ENCODE measurements at places on chromosomes 1 and 21. TPM values are rescaled to one million over a fixed set of nuclear protein-coding genes. Genes with fewer than 3 reads are reported as not detected.

DNA sequence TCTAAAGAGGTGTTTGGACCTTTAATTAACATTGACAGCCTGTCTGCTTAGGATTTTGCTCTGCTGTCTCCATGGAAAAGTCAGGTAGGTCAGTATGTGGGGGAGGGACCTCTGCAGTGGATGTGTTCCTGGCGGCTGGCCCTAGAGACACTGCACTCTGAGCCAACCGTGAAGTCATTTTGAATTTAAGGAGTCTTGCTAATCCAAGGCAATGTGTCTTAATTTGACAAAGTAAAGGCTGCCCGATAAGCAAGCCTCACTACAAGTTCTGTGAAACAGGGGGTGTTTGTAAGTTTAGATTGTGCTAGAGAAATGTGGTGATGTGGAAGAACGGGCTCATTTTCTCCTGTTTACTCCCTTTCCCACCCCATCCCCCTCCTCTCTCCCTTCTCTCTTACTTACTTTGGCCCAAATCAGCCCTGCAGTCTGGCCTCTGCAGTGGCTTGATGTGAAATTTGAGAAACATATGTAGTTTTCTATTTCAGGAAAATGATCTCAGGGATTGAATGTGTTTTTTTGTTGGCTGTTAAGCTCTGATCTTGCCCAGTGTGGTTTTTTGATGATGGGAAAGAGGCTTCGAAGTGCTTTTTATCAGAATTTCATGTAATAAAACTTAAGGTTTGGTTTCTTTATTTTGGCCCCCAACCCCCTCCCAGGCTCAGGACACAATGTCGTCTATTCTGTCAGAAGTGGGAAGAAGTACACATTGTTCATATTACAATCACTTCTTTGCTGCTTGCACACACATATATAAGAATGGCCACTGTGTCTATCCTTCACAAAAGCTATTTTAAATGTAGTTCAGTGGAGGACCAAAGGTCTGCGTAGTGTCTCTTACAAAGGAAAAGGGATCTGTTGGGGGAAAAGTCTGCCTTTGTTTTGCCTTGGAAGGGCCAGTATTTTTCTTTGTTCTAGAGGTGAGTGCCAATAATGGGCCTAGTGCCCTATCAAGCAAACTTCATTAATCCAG is 96.6 kb downstream of the FGGY start:
- DNase-seq, result peak; percentile 20

DNA sequence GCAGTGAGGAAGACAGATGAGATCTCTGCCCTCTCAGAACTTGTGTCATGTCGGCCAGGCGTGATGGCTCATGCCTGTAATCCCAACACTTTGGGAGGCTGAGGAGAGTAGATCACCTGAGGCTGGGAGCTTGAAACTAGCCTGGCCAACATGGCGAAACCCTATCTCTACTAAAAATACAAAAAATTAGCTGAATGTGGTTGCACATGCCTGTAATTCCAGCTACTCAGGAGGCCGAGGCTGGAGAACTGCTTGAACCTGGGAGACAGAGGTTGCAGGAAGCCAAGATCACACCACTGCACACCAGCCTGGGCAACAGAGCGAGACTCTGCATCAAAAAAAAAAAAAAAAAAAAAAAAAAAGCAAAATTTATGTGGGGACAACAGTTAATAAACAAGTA is 40.9 kb upstream of the RALGPS2 start:
- DNase-seq, result no peak

DNA sequence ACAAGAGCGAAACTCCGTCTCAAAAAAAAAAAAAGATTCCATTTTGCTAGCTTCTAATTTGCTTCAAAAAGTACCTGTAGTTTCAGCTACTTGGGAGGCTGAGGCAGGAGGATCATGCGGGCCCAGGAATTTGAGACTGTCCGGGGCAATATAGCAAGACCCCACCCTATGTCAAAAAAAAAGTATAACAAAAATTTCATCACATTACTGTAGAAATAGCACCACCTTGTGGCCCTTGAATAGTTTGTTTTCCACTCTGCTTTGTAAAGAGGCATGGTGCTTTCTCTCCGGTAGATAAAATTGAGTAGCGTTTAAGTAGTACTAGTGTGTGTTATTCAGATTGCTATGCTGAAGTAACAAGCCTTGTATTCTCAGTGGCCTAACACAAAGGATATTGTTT is 18.2 kb upstream of the MSTO1 start:
- DNase-seq, result no peak

DNA sequence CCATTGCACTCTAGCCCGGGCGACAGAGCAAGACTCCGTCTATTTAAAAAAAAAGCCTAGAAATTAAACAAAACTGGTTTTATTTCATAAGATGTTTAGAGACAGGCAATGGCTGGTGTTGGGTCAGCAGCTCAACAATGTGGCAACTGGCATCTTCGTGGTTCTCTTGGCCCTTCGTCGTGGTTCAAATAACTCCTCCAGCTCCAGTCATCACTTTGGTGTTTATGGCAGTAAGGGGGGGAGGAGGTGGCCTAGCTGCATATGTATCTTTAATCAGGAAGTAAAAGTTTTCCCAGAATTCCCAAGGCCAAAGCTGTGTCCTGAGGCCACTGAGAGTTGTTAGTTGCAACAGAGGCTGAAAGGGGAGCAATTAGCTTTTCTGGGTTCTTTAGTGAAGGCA is 13.0 kb upstream of the LTN1 start:
- DNase-seq, result no peak

DNA sequence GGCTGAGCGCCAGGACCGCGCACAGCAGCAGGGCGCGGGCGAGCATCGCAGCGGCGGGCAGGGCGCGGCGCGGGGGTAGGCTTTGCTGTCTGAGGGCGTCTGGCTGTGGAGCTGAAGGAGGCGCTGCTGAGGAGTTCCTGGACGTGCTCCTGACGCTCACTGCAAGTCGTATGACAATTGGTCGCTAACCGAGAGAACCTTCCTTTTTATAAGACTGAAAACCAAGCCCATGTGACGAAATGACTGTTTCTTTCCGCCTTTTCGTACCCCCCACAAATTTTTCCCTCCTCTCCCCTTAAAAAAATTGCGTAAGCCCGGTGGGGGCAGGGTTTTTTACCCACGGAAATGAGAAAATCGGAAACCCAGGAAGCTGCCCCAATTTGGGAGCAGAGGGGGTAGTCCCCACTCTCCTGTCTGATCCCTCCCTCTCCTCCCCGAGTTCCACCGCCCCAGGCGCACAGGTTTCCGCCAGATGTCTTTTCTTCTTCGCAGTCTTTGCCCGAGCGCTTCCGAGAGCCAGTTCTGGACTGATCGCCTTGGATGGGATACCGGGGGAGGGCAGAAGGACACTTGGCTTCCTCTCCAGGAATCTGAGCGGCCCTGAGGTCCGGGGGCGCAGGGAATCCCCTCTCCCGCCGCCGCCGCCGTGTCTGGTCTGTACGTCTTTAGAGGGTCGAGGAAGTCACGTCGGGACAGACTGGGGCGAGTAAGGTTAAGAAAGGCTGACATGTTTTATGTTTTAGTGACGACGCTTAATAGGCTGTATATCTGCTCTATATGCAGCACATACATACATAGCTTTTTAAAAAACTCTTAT is at the start of gene PTGS2:
Gene PTGS2 (minus strand): TSS at position 179 of the 817 bp plus-strand sequence. CDS start 133 bp downstream, at position 46.
- DNase-seq, result peak; percentile 78

GRCh38 chr1:228985661-228986060 is 250.4 kb downstream of the RHOU start:
- no peak for DNase-seq

- no peak for DNase-seq
Observed at GRCh38 chr1:236979149-236979900, 24.9 kb downstream of the MT1HL1 start.

GRCh38 chr1:99702221-99702620 is 56.3 kb downstream of the PALMD start:
- no peak for DNase-seq

DNA sequence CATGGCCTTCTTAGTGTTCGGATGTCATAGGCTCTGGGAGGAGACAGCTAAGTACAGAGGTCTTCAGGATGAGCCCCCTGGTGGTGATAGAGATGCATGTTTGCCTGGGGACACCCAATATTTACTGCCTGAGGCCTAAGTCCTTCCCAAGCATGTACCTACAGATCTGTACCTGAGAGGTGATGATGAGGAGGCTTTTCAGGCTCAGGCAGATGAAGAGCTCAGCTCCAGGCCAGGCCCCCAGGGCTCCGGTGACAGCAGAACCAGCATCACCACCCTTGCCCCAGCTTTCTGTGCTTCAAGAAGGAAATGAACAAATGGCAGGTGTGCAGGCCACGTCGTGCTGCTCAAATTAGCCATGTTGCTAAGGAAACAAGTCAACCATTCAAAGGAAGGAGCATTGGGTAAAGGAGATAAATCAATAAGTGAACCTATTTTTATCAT is 21.1 kb downstream of the CACNA1E start:
- DNase-seq, result no peak

GRCh38 chr1:81803431-81804110 is 2.8 kb downstream of the ADGRL2 start:
- DNase-seq, result no peak

GRCh38 chr1:57916041-57916440 is 492.2 kb upstream of the DAB1 start:
- no peak for DNase-seq

DNA sequence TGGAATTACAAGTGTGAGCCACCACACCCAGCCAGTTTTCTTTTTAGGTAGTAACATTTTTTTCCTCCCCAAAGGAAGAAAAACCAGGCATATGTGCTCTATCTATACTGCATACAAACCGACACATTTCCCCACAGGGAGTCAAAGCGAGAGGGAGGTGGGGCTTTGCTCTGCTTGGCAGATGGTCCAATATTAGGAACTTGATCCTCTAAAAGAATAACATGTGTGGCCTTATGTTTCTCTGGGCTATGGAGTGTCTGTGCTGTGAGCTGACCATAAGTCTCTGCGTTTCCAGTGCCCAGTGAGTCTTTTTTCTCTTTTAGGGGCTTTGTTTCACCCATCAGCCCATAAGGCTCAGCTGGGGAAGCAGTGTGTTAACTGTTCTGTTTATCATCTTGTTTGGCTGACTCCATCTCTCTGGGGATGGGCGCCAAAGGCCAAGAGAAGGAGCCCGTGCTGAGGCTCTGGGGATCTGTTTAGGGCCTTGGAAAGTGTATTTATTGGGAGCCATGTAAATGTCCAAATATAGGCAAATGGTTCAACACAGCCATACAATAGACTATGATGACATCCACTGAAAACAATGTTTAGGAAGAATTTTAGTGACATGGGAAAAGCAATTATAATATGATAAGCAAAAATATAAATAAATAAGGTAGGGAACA is 20.2 kb downstream of the LMOD1 start:
- DNase-seq, result no peak

DNA sequence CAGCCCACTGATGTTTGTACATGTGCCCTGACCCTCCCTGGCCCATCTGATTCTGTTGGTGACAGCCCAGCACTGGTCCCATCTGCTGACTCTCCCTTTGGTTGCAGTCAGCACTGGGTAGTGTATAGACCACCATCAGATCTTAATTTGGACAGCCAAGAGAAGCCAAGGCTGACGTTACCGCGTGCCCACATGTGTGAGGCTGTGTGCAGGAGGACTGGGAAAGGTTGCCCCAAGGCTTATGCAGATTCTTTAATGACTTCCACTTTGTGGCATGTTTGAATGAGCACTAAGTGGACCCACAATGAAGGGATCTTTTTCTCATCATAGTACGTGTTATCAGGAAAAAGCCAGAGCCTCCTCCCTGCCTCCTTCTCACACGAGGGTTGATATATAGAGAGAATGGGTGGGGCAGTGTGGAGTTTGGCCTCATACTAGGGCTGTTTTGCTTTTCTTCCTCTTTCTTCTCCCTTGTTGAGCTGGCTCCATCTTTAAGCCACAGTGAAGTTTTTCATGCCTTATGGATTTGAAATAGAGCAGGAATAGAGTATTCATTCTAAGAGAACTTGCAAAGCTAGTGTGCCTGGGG is 93.5 kb downstream of the NAV1 start:
- DNase-seq, result peak; percentile 51

DNA sequence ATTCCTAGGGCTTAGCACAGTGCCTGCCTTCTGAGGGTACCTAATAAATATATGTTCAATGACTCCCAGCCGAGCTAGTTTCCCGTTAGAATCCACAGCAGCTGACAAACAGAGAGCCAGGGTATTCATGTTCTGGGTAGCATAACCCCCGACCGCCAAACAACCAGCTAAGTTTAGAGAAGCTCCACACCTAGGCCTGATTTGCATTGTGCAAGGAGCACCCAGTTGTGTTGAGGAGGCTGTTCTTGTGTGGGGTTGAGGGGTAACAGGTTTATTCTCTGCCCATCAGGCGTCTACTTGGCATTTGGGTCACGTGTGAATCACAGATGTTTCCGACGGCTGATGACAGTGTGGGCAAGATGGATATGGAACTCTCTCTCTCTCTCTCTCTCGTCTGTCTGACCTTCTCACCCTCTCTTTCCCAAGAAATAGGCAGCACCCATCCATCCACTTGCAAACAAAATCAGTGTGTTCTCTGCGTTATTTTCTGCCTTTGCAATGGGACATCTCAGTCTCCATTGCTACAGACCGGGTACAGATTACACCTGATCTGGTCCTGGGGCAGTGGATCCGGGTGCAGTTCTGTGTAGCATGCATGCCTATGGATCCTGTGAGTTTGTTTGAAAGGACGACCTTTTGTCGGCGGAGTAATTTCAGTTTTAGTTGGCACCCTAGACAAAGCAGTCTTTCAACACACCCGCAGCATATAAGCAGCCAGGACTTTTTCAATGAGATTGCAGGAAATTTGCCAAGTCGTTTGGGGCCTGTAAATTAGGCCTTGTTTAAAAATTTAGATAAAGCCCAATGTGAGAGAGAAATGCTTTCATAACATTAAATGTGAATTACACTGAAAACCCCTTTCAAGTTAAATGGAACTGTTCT is 29.4 kb downstream of the KAZN start:
- DNase-seq, result no peak

DNA sequence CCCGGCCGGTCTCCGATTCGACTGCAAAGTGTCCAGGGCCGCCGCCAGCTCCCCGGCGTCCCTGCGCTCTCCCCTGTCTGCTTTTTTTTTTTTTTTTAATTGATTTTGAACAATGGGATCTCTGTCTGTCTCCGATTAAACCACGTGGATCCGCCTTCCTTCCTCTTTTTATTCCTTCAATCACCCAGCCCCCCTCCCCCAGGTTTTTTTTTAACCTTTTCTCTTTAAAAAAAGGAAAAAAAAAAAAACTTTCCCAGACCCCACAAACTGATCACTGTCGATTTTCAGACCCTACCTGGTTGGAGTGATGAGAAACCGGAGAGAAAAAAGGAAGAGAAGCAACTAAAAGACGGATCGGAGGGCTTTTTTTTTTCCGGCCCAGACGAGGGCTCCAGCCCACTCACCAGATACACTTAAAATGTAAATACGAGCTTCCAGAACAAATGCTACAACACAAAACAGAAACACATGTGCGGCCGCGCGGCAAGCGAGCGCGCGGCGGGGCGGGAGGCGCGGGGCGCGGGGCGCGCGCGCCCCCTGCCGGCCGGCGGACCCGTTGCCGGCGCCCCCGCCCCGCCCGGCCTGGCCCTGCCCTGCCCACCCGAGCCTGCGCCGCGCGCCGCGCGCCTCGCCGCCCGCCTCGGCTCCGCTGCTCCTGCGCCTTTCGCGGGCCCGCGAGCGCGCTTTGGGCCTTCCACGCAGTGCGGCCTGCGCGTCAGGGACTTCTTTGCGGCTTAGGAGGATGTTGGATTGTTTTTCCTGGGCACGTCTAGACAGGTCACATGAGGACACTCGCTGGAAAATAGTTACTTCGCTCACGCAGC is at the start of gene RCC2:
Gene RCC2 (minus strand): TSS at position 428 of the 824 bp plus-strand sequence. CDS start 1,163 bp downstream, outside the sequence.
- peak; percentile 70 for DNase-seq

ADORA1 gene
- 0.39 TPM for total RNA-seq

MROH7 gene
- total RNA-seq, result 11.8 TPM

AMY1B gene
- total RNA-seq, result not detected

SUSD4 gene
- total RNA-seq, result 0.28 TPM

ARTN gene
- total RNA-seq, result 11.1 TPM

TLR5 gene
- 3.5 TPM for total RNA-seq

TMEM240 gene
- total RNA-seq, result 0.67 TPM

FUCA1 gene
- total RNA-seq, result 157 TPM

PLK3 gene
- 10.4 TPM for total RNA-seq

PADI2 gene
- 276 TPM for total RNA-seq

CAPN8 gene
- 118 TPM for total RNA-seq

TEX38 gene
- total RNA-seq, result not detected
